ENCODE measurements at places on chromosomes 5 and 9.

GRCh38 chr9:137590123-137590468 is 216 bp downstream of the ZMYND19 start:
- DNase-seq: no peak

DNA sequence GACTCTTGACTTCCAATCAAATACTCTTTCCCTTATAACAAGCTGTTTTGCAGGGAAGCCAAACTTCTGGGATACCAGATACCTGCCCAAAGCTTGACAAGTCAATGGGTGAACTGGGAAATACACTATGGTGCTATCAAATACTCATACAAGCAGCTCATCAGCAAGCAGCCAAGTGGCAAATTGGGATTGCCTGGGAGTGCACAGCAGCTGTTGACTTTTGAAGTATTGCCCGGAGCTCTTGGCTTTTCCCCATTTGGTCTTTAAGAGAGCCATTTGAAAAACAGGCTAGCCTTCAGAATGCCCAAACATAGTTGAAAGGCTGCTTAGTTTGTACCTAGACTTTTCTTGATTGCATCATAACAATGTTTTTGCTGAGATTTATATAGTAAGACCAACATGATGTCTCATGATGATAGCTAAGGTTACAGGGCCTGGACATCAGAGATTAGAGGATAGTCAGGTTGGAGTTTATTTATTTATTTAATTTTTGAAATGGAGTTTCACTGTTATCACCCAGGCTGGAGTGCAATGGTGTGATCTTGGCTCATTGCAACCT is 210.1 kb upstream of the ZNF608 start:
- DNase-seq: no peak

- peak; percentile 83 for DNase-seq
These were observed 26.2 kb upstream of the BICD2 start for GRCh38 chr9:92790542-92791527.

GRCh38 chr9:27535701-27536118 is 6.1 kb upstream of the MOB3B start:
- DNase-seq: no peak

DNA sequence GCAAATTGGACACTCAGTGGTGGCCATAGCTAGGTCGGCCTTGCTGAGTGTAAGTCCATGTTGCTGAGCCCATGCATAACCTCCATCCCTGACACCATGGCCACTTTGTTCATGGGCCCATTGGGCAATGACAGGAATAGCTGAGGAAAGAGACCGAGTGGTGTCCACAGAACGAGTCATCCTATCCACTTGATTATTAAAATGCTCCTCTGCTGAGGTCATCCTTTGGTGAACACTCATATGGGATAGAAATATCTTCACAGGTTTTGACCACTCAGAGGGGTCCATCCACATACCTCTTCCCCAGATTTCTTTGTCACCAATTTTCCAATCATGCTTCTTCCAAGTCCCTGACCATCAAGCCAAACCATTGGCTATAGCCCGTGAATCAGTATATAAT is 63.6 kb downstream of the PPIC start:
- DNase-seq: no peak

- DNase-seq: no peak
These were observed 52.3 kb downstream of the SLC46A2 start for GRCh38 chr9:112838342-112838741.

DNA sequence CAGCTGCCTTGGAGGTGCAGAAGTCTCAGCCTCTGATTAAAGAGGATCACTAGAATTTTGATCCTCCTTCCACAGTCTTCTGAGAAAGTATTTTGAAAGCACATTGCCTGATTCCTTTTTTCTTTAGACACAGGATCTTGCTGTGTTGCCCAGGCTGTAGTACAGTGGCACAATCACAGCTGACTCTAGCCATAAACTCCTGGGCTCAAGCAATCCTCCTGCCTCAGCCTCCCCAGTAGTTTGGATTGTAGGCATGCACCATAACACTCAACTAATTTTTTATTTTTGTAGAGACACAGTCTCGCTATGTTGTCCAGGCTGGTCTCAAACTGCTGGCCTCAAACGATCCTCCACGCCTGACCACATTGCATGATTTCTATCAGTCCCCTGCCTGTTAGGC is 74.5 kb downstream of the FAM78A start:
- no peak for DNase-seq

DNA sequence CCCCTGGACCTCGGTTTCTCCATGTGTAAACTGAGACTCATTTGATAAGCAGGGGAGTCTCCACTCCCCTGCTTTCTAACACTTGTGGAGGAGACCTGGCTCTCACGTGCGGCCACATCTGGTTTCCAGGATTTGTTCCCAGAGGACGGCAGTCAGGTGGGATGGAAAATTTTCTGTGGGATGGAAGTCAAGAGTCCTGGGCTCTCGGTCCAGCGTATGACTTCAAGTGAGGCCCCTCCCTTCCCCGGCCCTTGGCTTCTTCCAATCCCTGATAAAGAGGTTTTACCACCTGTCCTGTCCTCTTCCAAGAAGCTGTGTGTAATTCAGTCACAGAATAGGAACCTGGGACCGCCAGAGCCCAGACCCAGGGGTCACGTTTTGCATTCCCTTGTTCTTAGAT is 35.0 kb downstream of the TMOD1 start:
- no peak for DNase-seq

DNA sequence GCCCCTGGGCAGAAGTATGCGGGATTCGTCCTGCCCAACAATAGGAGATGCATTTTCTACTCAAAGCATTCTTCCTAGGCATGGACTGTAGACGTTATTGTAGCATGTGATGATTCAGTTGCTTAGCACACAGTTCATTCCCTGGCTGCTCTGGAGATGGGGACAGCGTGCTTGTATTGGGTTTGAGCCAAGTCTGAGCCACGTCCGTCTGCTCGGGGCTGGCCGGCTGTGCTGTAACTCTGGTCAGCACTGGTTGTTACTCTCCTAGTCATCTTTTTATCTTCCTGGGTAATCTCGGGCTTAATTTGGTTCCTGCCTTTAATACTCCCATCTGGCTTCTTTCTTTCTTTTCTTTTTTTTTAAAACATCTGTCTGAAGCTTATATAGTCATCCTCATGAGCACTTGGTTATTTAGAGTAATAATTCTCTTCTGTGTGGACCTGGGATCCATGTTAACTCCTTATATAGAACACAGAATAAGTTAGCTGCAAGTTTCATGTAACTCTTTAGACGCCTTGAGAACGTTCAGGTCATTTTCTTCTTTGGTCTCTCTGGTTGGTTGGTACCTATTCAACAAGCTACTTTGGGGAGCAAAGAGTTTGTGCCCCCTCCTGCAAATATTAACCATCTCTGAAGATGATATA is 118.8 kb upstream of the RPS23 start:
- DNase-seq: no peak

GRCh38 chr5:52502460-52502999 is 285.2 kb upstream of the ITGA1 start:
- no peak for DNase-seq

DNA sequence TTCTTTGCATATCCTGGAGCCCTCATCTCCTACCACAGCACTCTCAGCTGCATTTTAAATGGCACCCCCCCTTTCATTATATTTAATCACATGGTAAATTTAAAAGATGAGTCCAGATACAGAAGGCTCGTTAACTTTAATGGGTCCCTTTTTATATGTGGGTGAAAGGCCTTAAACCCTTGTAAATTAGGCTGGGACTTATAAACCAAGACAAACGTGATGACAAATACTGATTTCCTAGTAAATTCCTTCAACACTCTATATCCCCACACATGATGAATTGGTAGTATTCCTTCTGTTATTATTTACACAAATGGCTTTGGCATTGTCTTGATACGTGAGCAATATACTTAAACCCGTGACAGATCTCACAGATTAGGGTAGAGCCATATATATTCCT is 210.6 kb downstream of the CAAP1 start:
- no peak for DNase-seq

DNA sequence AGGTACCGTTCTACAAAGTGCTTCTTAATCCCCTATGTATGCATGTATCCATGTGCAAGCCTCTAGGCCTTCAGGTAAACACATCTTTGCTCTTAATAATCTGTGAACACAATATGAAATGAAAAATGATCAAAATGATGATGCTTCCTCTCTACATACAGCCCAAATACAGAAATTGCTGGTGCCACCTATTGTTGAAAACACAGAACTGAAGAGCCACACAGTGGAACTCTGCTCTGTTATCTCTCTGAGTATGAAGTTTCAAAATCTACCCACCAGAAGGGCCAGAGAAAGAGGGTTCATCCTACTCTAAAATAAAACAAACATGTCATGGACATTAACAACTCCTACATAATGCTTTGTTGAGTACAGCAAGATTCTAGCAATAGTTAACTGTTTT is 71.3 kb downstream of the GLIS3 start:
- no peak for DNase-seq

DNA sequence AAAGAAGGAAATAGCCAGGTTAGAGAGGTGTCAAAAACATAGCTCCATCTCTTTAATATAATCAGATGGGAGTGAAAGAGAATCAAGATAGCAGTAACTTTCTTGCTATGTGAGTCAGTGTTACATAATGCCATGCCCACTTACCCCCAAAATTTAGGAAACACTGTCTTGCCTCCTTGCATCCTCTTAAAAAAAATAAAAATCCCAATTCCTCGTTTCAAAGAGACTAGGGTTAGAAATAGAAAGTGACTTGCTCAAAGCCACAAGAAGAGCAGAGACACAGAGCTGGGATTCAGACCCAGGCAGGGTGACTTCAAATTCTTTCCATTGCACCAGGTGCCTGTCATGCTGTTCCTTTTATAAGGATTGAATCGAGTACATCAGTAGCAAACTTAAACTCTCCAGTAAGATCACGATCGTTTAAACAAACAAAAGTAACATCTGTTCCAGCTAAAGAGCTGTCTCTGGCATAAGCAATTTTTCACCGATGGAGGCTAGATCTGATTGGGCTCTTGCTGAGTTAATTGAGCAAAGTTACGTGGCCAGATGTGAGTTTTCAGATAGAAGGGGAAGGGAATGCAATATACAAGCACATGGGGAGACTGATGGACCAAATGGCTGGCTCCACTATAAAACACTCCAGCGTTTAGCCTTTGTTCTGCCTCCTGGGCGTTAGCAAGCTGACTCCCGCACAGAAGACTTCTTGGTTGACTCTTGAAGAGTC is 176.9 kb downstream of the PALM2AKAP2 start:
- DNase-seq: no peak

DNA sequence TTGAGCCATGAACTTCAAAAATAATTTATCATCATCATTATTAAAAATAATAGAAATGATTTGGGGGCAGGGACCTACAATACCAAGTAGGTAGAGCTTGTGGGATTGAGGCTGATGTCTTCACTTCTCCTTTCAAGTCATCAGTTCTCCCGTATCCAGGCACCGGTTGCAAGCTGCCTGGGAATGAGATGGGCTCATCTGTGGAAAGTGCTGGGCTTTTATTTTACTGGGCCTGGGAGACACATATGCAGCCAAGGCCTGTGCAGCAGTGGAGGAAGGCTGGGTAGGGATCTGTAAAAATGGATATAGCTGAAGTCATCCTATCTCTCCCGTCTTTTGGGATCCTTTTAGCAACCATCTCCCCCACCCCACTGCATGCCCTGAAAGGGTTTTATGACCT is 284.1 kb upstream of the CLINT1 start:
- DNase-seq: no peak

DNA sequence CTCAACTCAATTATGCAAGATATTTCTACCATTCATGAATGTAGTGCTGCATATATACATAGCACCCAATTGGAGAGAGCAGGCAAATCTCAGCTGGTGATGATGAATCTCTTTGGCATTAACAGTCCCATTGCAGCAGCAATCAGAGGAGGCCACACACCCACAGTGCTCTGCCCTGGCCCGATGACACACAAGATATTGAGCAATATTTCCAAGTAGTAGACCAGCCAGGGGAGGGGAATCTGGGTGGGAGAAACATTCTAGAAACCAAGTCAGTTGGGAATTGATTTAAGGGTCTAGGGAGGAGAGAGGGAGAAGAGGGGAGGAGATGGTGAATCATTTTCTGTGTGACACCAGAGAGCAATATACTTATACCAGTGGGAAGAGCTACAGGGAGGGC is 14.9 kb upstream of the C5orf63 start:
- DNase-seq: no peak

DNA sequence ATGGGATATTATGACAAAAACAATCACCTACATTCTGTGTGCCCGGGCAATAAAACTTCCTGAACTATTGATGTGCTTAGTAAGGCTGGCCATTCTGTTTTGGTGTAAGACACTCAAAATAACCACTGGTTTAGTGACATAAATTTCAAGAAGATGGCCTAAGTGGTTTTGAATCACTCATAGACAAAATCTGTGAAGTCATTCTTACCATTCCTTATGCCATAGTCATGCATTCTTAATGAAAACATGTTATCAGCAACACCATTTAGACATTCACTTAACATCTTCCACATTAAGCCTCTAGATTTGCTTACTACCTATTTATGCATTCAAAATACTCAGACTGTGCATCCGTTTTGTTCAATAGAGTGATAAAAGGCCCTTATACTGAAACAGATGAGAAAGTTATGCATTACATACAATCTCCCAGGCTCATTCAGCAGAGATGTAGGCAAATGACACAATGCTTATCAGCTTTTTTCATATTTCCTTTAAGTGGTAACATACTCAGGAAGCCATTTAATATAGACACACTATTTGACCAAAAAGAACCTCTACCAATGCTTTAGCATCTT is 848.8 kb upstream of the DMAC1 start:
- DNase-seq: no peak

DNA sequence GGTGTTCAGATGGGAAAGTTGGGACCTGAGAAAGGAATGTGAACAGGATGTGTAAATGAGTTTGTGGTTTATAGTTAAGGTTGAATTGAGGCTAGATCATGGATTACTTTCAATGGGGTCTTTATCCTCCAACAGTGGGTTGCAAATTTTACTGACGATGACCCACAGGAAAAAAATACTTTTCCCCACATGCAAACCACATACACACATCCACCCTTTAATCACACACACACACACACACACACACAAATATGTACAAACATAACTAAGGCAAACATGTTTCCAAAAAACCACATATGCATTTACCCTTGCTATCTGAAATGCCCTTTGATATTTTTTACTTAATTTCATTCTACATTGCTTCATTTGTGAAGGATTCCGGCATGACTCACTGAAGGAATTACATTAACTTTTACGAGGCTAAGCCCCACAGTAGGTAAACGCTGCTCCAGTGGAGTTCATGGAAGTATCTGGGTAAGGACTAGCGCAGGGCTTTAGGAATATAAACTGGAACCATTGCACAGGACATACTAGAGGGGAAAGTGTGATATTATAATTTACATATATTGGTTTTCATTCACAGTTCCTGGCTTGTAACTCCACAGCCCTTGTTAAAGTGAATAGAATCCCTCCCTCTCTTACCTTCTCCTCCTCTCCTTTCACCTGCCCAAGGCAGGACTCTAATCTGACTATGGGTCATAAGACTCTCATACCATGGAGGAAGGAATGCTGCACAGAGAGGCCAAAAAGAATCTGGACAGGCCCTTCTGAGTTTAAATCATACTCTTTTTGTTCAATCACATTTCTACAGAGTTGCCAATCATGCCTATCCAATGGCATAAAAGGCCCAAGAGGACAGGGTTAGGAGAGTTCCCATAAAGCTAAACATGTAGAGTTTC is 8.5 kb upstream of the SPEF2 start:
- DNase-seq: no peak
